ENCODE measurements at places on chromosomes 5 and 9. TPM values are rescaled to one million over a fixed set of nuclear protein-coding genes. Genes with fewer than 3 reads are reported as not detected.

The ADAMTS12 gene
- total RNA-seq, result 31.7 TPM

The SPZ1 gene
- total RNA-seq, result not detected

The SMIM33 gene
- not detected for total RNA-seq

The RASA1 gene
- total RNA-seq, result 44.6 TPM

The COX7C gene
- 408 TPM for total RNA-seq

The TSSK1B gene
- total RNA-seq, result not detected

The TRIM36 gene
- 3.5 TPM for total RNA-seq
